ENCODE measurements at places on chromosomes 2 and 18.

DNA sequence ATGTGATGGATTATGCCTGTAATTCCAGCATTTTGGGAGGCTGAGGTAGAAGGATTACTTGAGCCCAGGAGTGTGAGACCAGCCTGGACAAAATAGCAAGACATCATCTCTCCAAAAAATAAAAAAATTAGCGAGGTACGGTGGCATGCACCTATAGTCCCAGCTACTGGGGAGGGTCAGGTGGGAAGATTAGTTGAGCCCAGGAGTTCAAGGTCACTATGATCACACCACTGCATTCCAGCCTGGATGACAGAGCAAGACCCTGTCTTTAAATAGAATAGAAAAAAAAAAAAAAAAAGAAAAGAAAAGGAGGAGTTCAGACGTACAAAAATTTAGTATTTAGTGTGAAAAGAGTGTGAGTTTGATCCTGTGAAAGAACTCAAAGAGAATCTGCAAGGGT, 154.9 kb downstream of the NR4A2 start:
- no peak for DNase-seq

DNA sequence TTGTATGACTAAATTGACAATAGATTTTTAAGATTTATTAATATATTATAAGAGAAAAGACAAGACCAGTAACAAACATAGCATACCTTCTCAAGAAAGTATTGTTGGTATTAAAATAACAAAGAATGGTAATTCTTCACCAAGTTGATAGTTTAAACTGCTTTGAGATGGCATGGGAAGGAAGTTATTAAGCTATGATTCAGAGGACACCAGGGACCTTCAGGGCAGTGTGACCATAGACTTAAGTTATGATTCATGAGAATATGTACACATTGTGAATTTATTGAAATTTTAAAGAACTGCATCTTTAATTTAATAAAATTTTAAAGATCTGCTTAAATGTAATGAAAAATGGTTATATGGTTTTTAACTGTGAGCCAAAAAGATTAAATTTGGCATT, 205.7 kb downstream of the DSEL start:
- DNase-seq, result no peak

GRCh38 chr2:69937968-69938367, 23.1 kb downstream of the MXD1 start:
- no peak for DNase-seq

DNA sequence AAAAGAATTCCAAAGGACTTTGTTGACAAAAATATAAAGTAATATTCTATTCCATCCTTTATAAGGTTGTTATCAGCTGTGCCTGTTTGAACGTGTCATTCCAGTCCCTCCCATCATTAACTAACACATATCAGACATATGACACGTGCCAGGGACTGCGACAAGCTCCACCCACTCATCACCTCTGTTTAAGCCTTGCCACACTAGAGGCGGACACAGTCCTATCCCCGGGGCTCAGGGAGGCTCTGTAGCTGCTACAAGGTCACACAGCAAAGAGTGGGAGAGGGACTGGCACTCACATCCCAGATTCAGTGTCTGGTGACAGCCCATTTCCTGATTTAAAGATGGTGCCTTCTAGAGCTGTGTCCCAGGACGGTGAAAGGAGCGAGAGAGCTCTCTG, 30.0 kb downstream of the TBC1D8 start:
- DNase-seq, result no peak

- DNase-seq, result no peak
Measured at GRCh38 chr2:234679741-234680687, 183.1 kb upstream of the ARL4C start.

DNA sequence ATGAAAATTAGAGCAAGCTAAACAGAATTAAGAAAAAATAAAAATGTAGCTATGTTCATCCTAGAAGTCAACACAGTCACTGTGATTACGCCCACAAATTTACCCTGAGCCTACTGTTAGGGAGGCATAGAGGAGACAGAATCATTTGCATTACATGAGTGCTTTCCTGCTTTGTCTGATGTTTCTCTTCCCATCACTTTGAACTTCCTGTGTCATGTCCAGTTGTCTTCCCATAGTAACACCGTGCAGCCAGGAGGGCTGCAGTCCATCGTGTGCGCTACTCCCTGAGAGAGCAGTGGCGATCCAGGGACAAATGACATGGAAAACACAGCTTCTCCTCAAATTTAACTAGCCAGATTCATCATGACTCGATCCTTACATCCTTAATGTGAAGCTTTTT, 149.8 kb upstream of the DAPL1 start:
- DNase-seq, result no peak

DNA sequence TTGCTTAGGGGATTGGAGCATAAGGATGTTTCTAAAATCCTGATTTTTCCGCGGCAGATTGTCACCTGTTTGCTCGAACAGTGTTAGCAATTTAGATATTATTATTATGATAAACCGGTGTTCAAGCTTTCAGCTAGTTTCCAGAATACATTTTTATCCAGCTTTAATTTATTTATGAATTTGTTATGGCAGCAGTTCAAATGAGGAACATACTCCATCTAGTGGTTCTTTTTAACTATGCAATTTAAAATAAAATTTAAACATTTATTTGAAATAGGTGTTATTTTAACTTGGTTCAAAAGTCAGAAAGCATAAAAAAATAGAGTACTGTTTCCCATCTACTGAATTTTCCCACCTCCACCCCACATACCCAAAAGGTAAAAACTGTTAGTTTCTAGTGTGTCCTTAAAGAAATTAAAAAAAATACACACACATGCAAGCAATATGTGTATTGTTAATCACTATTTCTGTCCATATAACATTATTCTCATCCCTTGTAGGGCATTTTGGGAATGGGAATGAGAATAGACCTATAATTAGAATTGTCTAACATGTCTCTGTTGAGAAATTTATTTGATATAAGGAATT, 23.2 kb downstream of the ACOXL start:
- no peak for DNase-seq

DNA sequence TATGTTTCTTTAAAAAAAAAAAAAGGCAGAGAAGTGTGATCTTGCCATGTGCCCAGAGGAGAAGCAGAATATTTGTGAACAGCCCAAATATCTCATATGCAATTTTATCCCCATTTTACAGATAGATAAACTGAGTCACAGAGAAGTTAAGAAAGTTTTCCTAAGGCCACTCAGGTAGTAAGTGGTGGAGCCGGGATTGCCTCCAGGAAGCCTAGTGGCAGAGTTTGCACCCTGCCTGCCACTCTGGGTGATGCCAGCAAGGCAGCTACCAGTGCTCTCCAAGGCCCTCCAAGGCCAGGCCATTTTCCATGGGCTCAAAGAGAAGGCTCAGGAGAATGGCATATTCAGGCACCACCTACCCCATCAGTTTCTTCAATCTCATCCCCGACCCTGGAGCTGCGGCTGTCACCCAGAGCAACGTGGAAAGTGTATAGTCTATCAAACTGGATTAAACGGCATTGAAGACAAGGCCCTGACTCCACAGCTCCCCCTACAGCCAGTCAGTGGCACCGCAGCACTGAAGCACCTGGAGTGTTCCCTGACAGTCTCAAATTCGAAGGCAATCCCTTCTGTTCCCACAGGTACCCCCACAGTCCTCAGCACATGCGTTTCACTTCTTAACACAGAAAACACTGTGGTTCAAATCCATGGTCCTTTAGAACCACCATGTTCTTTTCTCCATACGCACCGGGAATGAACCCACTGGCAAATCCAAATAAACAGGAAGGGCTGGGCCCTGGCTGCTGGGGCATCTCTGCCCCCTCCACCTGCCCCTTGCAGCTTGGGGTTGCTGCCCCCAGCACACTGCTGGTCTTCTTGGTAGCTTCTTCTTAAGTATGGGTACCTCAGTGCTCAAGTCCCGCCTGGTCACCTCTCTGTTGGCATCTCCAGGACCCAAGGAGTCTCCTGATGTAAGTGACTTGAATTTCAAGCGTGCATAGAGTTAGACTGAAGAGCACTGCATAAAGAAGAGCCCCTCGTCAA, 175.3 kb downstream of the INHBB start:
- DNase-seq, result no peak

GRCh38 chr18:28831476-28831875, 654.5 kb upstream of the CDH2 start:
- no peak for DNase-seq

GRCh38 chr2:236675526-236675925, 105.9 kb downstream of the ACKR3 start:
- no peak for DNase-seq

GRCh38 chr18:41745166-41746049, 209.6 kb upstream of the PIK3C3 start:
- DNase-seq, result no peak

GRCh38 chr2:72140621-72140960, 7.1 kb downstream of the CYP26B1 start:
- no peak for DNase-seq

DNA sequence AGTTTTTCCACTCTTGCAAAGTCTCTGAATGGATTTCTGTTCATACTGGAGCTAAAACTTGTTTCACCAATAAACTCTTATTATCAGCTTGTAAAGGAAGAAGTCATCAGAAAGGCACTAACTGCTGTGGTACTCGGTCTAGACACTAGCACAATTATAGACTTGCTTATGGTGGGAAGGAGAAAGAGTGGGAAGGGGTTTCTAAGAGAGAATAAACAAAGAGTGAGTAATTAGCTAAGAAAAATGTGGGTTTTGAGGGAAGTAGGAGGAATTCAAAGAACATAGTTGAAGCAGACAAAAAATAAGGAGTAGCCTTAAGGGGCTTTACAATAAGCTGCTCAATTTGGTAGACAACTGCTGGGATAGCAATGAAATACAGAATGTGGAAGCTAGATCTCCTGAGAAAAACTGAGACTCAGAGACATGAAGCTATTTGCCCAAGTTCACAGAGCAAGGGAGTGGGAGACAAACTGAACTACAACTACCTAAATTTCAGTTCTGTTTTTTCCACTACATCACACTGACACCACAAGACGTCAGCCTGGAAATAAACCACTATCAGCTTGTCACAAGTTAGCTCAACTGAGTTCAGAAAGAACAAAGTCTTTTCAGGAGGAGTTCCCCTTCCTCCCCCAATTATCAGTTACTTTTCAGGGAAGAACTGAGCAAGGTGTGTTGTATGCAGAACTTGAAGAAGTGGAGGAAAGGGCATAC, 59.7 kb downstream of the MAP4K3 start:
- DNase-seq, result no peak

- DNase-seq, result no peak
Measured at GRCh38 chr18:6929370-6930102, 188.1 kb downstream of the LAMA1 start.

GRCh38 chr2:12579018-12579417, 137.7 kb upstream of the TRIB2 start:
- DNase-seq, result no peak

- no peak for DNase-seq
Measured at GRCh38 chr2:24853046-24853445, 59.8 kb downstream of the CENPO start.

GRCh38 chr2:112092286-112093041, 37.4 kb downstream of the TMEM87B start:
- no peak for DNase-seq

DNA sequence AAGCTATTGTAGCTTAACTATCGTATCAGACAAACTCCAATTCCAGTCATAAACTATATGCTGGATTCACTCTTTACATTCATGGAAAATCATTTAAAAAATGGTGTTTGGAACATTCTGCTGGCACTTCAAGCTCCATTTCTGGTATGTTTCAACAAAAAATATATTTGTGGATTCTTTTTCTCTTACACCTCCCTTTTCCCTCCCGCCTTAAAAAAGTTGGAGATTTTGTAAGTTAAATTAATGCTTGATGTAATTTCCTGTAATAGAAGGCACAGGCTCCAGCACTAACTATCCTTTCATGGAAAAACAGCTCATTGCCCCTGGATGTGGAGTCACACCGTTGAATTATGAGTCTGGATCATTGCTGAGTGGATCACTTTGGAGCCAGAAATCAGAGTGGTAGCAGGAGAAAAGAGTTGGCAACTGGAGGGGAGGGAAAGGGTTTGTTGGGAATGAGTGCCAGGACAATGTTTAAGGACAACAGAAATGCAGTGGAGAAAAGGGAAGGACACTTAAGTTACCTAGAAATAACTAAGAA, 102.8 kb downstream of the ICOS start:
- no peak for DNase-seq

- no peak for DNase-seq
Measured at GRCh38 chr18:46042571-46043123, 29.4 kb downstream of the PSTPIP2 start.

DNA sequence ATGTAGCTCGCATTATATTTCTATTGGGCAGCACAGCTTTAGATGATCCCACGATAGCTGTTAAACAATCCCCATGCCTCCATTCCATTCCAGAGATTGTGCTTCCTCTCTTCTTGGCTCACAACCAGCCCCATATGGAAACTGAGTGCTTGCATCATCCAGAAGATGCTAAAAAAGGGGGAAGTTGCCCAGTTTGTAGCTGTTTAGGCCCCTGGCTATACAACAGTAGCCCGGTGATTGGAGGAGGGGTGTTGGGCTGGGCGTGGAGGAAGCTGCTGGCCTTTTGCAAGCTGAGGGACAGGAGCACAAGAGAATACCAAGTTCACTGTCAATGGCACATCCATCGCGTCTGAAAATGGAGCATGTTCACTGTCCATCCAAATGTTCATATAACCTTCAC, 360.2 kb downstream of the ALK start:
- DNase-seq, result no peak

GRCh38 chr18:55576001-55576400, 12.0 kb downstream of the TCF4 start:
- no peak for DNase-seq

DNA sequence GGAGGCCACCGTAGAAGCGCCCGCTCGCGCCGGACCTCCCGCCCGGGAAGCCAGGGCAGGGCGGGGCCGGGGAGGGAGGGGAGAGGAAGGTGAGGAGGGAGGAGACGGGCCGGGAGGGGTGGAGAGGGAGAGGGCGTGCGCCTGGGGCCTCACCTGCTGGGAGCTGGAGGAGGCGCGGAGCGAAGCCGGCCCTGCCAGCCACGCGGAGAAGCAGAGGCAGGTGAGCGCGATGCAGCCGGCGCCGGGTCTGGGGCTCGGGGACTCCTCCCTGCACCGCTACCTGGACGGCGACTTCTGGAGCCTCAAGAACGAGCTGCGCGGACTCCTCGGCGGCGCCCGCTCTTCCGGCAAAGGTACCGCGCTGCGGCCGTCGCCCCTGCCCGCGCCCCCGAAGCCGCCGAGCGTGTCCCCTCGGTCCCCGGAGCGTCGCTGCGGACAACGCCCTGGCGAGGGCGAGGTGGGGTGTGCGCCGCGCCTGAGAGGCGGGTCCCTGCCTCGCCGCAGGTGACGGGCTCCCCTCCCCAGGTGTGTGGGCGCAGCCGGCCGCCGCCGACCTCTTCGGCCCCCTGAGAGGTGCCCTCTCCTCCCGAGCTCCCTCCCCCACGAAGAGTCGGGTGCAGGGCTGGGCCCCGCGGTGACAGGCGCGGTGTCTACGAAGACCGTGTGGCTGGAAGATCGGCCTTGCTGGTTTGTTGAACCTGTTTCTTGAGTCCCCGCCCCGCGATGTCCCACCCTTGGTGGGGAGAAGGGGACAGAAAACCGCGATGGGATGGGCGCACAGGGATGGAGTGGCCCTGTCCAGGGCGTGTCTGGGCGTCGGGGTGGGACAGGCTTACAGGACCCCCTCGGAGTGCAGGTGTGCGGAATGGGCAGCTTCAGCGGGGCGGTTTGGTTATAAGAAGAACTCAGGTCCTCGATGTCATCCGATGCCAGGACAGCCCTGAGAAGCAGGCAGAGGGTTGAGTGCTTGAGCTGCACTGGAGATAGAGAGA, at the start of gene ACOXL:
TSS of gene ACOXL (plus strand) at position 152 of the 992 bp plus-strand sequence. CDS start 35,817 bp downstream, outside the sequence.
- no peak for DNase-seq

- no peak for DNase-seq
Measured at GRCh38 chr2:65554765-65555591, 122.6 kb upstream of the SPRED2 start.

GRCh38 chr2:24908461-24908901, 11.6 kb downstream of the ADCY3 start:
- DNase-seq, result no peak

Data from stimulated activated CD4-positive, alpha-beta T cell treated with anti-CD3 and anti-CD28 coated beads, Interleukin-1b, Interleukin-23, amount 100 ng/mL, for 4 hours (primary cell).